ENCODE measurements at places on chromosomes 1 and 21. TPM values are rescaled to one million over a fixed set of nuclear protein-coding genes. Genes with fewer than 3 reads are reported as not detected.

DYNLT5 gene
- polyA plus RNA-seq, result 0.38 TPM

DNA sequence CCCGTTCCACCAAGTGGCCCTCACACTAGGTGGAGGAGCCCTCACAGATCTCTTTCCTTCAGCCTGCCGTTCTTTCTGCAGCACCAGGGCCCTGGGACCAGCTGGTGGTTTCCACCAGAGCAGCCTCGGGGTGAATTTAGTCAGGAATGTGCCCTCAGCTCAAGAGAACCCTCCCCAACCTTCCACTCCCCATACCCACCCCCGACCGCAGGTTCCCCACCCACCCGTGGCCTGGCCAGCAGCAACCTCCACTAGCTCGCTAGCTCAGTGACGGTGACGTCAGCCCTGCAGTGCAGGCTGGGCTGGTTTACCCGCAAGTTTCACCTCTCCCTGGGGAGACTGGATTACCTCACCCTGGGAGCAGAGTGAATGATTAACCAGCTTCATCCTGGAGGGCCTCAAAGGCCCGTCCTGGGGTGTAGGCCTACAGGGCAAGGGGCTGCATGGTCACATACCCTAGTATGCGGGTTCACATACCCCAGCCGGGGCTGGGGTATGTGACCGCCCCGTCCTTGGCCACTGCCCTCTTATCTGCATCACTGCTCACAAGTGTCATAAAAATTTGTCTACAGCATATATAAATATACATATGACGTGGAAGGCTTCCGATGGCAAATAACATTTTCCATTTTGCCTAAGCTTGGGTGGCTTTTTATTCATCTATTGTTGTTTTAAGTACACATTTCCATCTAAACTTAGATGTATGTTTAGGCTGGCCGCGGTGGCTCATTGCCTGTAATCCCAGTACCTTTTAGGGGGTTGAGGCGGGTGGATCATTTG, 24.5 kb downstream of the ELF3 start:
- no peaks in the 10 kb centered on the region for H3K27me3 ChIP-seq
- DNase-seq, result no peak
- no peaks in the 10 kb centered on the region for H3K36me3 ChIP-seq
- no peaks in the 10 kb centered on the region for H3K4me1 ChIP-seq
- no peak overlapping the region for H3K4me3 ChIP-seq
- H3K27ac ChIP-seq, result no peak overlapping the region

DNA sequence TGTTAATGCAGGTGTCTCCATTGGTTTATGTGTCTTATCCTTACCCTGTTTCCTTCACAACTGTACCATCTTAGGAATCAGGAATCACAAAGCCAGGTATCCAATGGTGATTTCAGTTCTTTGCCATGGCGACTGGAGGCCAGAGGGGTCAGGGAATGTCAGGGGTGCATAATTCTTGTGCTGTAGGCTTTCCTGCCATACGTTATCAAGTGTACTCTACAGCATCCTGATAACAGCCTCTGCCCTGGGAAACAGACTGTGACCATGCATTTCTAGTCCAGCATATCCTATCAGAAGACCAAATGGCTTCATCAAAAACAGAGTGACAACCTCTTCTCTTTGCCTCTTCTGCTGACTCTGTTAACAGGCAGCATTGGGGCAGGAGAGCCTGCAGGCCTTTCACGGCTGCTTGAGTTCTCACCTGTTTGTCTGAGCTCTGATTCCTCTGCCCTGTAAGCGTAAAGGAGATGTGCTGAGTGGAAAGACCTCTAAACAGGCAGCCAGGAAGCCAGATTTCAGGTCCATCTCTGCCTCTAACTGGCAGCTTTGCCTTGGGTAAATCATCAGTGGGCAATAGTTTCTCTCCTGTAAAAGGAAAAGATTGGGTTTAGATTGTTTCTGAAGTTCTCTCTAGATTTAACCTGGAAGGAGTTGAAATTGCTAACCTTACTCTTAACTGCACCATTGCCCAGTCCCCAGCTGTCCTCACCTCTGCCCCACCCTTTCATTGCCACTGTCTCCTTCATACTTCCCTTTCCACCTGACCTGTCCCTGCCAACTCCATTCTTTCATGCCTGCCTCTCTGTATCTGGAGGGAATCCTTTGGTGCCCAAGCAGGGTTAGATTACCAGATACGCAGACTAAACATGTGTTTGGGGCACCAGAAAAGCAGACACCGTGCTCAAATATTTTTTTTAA, 80.2 kb downstream of the LRRC8D start:
- no peak overlapping the region for H3K27ac ChIP-seq
- H3K4me1 ChIP-seq, result peaks cover 3% of the 10 kb centered on the region
- H3K36me3 ChIP-seq, result no peaks in the 10 kb centered on the region

- peaks cover 28% of the 10 kb centered on the region for H3K4me1 ChIP-seq
- no peak overlapping the region for H3K4me3 ChIP-seq
- no peaks in the 10 kb centered on the region for H3K27me3 ChIP-seq
- H3K27ac ChIP-seq, result no peak overlapping the region
- no peaks in the 10 kb centered on the region for H3K36me3 ChIP-seq
Measured at GRCh38 chr1:162219461-162219860, 150.0 kb downstream of the NOS1AP start.

GRCh38 chr1:91527266-91527765, 26.7 kb downstream of the CDC7 start:
- no peaks in the 10 kb centered on the region for H3K27me3 ChIP-seq
- no peaks in the 10 kb centered on the region for H3K36me3 ChIP-seq
- DNase-seq, result no peak
- no peak overlapping the region for H3K27ac ChIP-seq
- no peaks in the 10 kb centered on the region for H3K4me1 ChIP-seq
